CD8-positive, alpha-beta memory T cell (primary cell): ENCODE measurements at places on chromosomes 12 and 14. TPM values are rescaled to one million over a fixed set of nuclear protein-coding genes. Genes with fewer than 3 reads are reported as not detected.

IL26 gene
- polyA plus RNA-seq, result 0.28 TPM

CEBPE gene
- polyA plus RNA-seq, result not detected

- peak within 1 kb of the TSS; percentile 48 for H3K4me3 ChIP-seq
- H3K4me1 ChIP-seq, result no peaks in the 10 kb centered on the region
- no peaks in the 10 kb centered on the region for H3K27me3 ChIP-seq
- H3K27ac ChIP-seq, result no peak within 1 kb of the TSS
Observed at GRCh38 chr14:24171422-24172260, at the start of gene REC8. REC8 (plus strand) TSS chr14:24172080; CDS start chr14:24172553, 473 bp downstream.

GRCh38 chr12:100967189-100967588 is 172.6 kb downstream of the ANO4 start:
- no peaks in the 10 kb centered on the region for H3K36me3 ChIP-seq
- no peaks in the 10 kb centered on the region for H3K27me3 ChIP-seq
- no peak overlapping the region for H3K4me3 ChIP-seq
- H3K27ac ChIP-seq, result no peak overlapping the region
- no peak for DNase-seq

DNA sequence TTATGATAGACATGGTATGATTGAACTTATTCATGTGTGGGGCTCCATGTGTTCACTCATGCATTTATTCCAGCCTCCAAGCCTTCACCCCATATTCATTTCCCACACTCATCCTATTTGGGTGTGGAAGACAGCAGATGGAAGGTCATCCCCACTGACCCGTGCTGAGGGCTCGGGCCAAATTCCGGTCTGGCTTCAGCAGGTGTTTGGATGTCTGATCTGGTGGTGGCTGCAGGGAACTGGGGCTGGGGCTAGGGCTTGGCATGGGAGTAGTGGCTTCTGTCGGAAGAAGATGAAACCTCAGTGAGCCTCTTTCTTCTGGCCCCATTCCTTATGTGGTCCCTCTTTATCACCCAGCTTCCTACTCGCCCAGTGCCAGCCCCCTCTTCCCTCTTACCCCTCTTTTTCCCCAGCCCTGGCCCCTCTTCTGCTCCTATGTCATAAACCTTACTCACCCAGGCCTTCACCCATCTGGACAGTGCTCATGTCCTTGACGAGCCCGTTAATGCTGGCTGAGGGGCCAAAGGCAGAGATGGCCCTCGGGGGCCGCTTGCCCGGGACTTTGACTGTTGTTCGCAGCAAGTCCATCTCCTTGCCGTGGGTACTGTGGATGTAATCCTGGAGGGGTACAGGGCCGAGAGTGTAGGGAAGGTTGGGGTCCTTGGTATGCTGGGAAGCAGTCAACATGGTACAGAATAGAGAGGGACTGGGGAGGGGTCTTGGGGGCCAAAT is 8.0 kb downstream of the AGAP2 start:
- H3K36me3 ChIP-seq, result peaks cover 66% of the 10 kb centered on the region
- H3K27ac ChIP-seq, result no peak overlapping the region
- H3K27me3 ChIP-seq, result no peaks in the 10 kb centered on the region
- H3K4me1 ChIP-seq, result no peaks in the 10 kb centered on the region
- no peak overlapping the region for H3K4me3 ChIP-seq
- no peak for DNase-seq
